ENCODE measurements at places on chromosomes 11 and 22. TPM values are rescaled to one million over a fixed set of nuclear protein-coding genes. Genes with fewer than 3 reads are reported as not detected.

FERMT3 gene
- 0.30 TPM for total RNA-seq

OR56A1 gene
- total RNA-seq, result under 0.01 TPM

ADM gene
- total RNA-seq, result 93.5 TPM

NTM gene
- total RNA-seq, result 168 TPM

FAM83F gene
- not detected for total RNA-seq

C11orf16 gene
- not detected for total RNA-seq

SF1 gene
- total RNA-seq, result 125 TPM

UPK3A gene
- total RNA-seq, result not detected

GAL gene
- 0.59 TPM for total RNA-seq

PICK1 gene
- total RNA-seq, result 9.8 TPM

SUSD2 gene
- 0.28 TPM for total RNA-seq

OR2AG2 gene
- 0.28 TPM for total RNA-seq

MAP6 gene
- 0.59 TPM for total RNA-seq

CSNK2A3 gene
- total RNA-seq, result 2.1 TPM

TIMP3 gene
- 876 TPM for total RNA-seq

OR9Q2 gene
- not detected for total RNA-seq

AHNAK gene
- total RNA-seq, result 313 TPM

CRYBA4 gene
- total RNA-seq, result not detected

MS4A1 gene
- not detected for total RNA-seq

XPNPEP3 gene
- 12.1 TPM for total RNA-seq

USH1C gene
- not detected for total RNA-seq

LRP4 gene
- total RNA-seq, result 12.5 TPM

SLC25A18 gene
- not detected for total RNA-seq

LINC01488 gene
- total RNA-seq, result not detected

KIRREL3 gene
- 0.59 TPM for total RNA-seq

TEX54 gene
- total RNA-seq, result not detected
